ENCODE measurements at places on chromosomes 16 and 17. TPM values are rescaled to one million over a fixed set of nuclear protein-coding genes. Genes with fewer than 3 reads are reported as not detected.

Gene STXBP4
- total RNA-seq, result 17.8 TPM

Gene CDC42EP4
- 58.7 TPM for total RNA-seq

Gene PPY
- total RNA-seq, result not detected

Gene PLLP
- 0.15 TPM for total RNA-seq

Gene CSH2
- total RNA-seq, result not detected

Gene GPR179
- total RNA-seq, result not detected

Gene FAM171A2
- total RNA-seq, result 6.2 TPM

Gene ADGRG1
- 1.8 TPM for total RNA-seq

Gene SPAG5
- total RNA-seq, result 70.4 TPM

Gene RGS11
- 0.17 TPM for total RNA-seq

Gene PLXDC1
- total RNA-seq, result under 0.01 TPM

Gene MYH1
- total RNA-seq, result not detected

Gene FOXL1
- 20.4 TPM for total RNA-seq

Measured in bronchus fibroblast of lung (primary cell).